ENCODE measurements at places on chromosomes 4 and X.

- no peak for DNase-seq
Measured at GRCh38 chr4:5712517-5712916, 1.5 kb downstream of the EVC start.

DNA sequence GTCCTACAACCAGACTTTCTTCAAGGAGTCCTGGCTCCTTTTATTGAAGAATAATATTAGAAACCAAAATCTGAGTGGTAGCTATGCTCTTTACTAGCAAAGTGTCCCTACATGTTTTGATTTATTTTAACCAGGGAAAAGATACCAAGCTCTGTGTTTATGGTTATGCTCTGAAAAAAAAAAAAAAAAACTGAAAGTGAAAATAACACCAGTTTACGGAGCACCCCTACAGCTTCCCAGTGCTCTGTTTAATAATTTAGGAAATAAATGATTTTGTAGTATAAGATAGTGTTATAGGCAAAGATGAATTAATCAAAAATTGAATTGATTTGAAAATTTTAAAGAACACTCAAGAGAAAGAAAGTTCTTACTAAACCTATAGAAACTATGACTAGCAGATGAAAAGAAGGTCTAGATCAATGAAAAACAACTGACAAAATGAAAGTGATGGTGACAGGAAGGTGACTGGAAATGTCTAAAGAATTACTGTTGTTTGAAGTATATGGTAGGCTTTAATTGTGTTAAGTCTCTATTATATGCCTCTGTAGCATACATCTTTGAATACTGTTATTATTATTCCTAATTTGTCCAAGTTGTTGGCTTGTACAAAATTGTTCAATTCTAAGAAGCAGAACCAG is 1698.4 kb upstream of the PCDH10 start:
- DNase-seq = no peak

DNA sequence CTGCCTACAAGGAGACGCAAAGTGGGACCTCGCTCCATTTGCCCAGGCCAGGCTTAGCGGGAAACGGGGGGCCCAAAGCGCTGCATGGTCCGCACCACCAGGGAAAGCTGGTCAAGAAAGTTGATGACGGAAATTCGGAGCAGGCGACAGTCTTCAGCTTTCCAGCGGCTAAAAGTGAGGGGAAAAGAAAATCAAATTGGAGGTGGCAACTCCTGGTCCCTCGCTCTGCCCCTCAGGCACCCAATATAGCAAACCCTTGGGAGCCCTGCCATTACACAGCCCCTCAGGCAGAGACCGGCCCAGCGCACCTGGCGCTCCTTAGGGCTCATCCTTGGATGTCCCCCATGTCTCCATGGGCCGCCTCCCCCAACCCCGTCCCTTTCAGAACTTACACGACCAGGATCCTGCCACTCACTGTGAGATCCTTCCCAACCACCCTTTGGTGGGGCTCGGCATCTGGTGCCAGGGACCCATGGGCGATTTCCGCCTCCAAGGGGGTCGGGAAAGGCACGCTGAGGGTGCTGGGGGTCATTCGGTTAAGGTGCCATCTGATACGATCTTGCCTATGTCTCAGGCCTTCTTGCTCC is 1.1 kb downstream of the LAGE3 start:
- DNase-seq = no peak

GRCh38 chr4:32840461-32841189 is 2120.5 kb downstream of the PCDH7 start:
- no peak for DNase-seq

- no peak for DNase-seq
Measured at GRCh38 chr4:80072744-80073472, at the start of gene ANTXR2. TSS of gene ANTXR2 (minus strand) at chr4:80073229. CDS start at chr4:80072560, 669 bp downstream.

GRCh38 chrX:115030625-115031024 is 13.2 kb upstream of the IL13RA2 start:
- no peak for DNase-seq

DNA sequence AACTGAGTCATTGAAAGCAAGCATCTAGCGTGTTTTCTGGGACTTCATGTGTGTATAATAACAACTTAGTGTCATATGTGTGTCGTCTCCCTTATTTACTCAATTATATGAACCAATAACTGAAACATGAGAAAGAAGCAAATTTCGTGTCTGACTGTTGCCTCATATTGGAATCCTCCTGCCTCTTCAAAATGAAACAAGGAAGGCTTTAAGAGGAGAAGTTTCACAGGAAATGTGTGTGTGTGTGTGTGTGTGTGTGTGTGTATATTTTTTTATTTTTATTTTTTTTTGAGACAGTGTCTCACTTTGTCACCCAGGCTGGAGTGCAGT is 145.8 kb upstream of the SFRP2 start:
- DNase-seq = no peak

- DNase-seq = no peak
Measured at GRCh38 chrX:48531358-48531959, 8.1 kb upstream of the TBC1D25 start.

DNA sequence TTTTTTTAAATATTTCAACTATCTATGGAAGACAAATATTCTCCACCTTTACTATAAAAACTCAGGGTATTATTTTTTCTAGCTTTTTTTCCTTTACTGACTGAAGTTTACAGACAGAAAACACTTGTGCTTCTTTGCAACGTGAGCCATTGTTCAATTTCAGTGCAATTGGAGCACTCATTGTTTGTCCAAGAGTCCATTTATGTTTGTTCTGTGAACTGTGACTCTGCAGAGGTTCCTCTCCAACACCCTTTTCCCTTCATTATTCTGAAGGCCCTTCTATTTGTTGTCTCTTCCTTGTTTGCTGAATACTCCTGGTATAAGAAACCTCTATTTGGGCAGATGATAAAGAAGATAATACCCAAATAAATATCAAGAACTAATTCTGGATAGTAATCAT is 37.4 kb downstream of the DAPP1 start:
- no peak for DNase-seq

Data from stimulated activated CD8-positive, alpha-beta memory T cell treated with anti-CD3 and anti-CD28 coated beads, Interleukin-15, amount 100 ng/mL, for 24 hours (primary cell).